Tibial nerve (tissue), 4 donors: ENCODE measurements at places on chromosomes 3 and 15. TPM values are rescaled to one million over a fixed set of nuclear protein-coding genes. Genes with fewer than 3 reads are reported as not detected.

DNA sequence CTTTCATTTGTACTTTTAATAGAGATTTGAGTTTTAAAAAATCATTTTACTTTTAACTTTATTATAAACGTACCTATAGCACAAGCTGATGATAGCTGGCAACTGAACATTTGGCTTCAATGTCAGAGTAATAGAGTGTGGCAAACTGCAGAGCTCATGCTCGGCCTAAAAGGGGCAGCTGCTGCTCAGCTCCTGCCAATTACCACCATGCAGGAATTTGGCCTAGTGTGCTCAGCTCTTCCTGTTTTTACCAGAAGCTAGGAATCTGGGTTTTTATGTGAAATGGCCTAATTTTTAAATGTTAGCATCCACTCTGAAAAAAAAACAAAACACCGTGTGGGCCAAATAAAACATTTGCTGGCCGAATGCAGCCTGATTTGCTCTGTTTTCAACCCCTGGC lies 1.8 kb downstream of the IFT122 start:
- peaks cover 13% of the 10 kb centered on the region for H3K36me3 ChIP-seq
- H3K27me3 ChIP-seq = no peaks in the 10 kb centered on the region
- no peak overlapping the region for H3K27ac ChIP-seq
- H3K4me3 ChIP-seq = no peak overlapping the region
- no peaks in the 10 kb centered on the region for H3K4me1 ChIP-seq

DNA sequence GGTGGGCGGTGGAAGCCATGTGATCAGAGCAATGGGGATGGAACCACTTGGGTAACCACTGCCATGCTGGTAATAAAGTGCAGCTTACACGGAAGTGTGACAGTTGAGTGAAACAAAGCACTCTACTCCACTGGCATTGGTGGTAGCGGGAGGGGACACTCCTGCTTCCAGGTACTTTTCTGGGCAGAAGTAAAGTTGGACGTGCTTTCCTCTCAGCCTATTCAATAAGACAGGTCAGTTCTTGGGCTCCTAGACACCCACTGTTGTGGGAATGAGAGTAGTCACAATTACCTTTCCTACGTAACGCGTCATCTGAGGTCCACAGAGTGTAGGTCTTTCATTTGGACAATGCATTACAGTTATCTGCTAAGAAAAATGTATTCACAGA lies 51.7 kb upstream of the CHD2 start:
- no peak for DNase-seq
- no peaks in the 10 kb centered on the region for H3K36me3 ChIP-seq
- H3K4me1 ChIP-seq = peaks cover 12% of the 10 kb centered on the region
- no peaks in the 10 kb centered on the region for H3K27me3 ChIP-seq

DNA sequence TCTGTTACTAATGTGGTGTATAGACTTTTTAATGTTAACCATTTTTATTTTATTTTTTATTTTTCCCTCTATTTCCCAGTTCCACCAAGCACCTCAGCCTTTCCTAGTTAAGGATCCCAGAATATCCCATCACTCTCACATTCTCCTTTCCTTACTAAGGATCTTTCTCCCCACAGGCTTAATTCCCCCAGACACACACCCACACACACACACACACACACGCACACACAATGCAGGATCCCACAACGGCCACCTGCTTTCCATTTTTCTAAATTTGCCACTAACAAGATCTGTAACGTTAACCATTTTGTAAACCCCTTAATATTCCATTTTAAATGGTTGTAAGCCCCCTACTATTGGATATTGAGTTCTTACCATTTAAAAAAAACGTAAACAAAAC lies 404.1 kb downstream of the ZIC1 start:
- H3K4me1 ChIP-seq = no peaks in the 10 kb centered on the region
- H3K36me3 ChIP-seq = no peaks in the 10 kb centered on the region
- H3K4me3 ChIP-seq = no peak overlapping the region

DNA sequence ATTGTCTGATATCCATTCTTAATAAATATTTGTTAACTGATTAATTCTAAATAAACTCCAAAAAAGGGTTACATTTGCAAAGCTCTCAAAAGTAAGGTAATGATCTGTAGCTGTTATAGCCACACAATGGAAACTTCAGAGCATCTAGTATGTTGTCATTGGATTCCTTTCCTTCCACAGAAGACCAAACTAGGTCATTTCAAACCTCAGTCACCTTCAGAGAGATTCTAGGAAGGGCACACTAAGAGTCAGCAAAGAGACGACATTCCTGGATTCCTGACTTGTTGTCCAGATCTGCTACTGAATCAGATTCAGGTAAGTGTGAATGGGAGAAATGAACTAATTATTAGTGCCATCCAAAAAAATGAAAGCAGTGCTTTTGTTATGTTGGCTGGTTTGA lies 3.0 kb upstream of the COL8A1 start:
- H3K27me3 ChIP-seq = no peaks in the 10 kb centered on the region
- DNase-seq = no peak
- no peaks in the 10 kb centered on the region for H3K36me3 ChIP-seq

GRCh38 chr3:52816654-52817053 lies 13.8 kb downstream of the ITIH4 start:
- no peak overlapping the region for H3K27ac ChIP-seq
- H3K27me3 ChIP-seq = no peaks in the 10 kb centered on the region

- no peaks in the 10 kb centered on the region for H3K36me3 ChIP-seq
- H3K4me1 ChIP-seq = no peaks in the 10 kb centered on the region
- no peak overlapping the region for H3K4me3 ChIP-seq
- H3K27me3 ChIP-seq = no peaks in the 10 kb centered on the region
- no peak for DNase-seq
- H3K27ac ChIP-seq = no peak overlapping the region
These were observed 203.2 kb downstream of the OSBPL10 start for GRCh38 chr3:31777887-31778286.

GRCh38 chr15:64398575-64398974 lies 10.9 kb downstream of the TRIP4 start:
- H3K4me1 ChIP-seq = no peaks in the 10 kb centered on the region
- no peak for DNase-seq
- no peaks in the 10 kb centered on the region for H3K27me3 ChIP-seq
- H3K4me3 ChIP-seq = no peak overlapping the region
- H3K27ac ChIP-seq = no peak overlapping the region

GRCh38 chr3:14823910-14824629 lies 5.3 kb downstream of the FGD5 start:
- no peak for DNase-seq
- no peaks in the 10 kb centered on the region for H3K27me3 ChIP-seq
- no peaks in the 10 kb centered on the region for H3K4me1 ChIP-seq
- H3K27ac ChIP-seq = no peak overlapping the region

LYSMD4 gene
- 14.7 TPM for total RNA-seq

TM6SF1 gene
- total RNA-seq = 9.4 TPM

TEX9 gene
- 5.4 TPM for total RNA-seq

MEIS2 gene
- 14.0 TPM for total RNA-seq
